ENCODE measurements at places on chromosomes 5 and 9.
A peak's percentile ranks its signal among the peaks of the same experiment; 100 is the strongest.

GRCh38 chr5:149265597-149265996 lies 6.1 kb upstream of the AFAP1L1 start:
- DNase-seq: no peak

- DNase-seq: no peak
Observed at GRCh38 chr5:52334367-52334766, 453.3 kb upstream of the ITGA1 start.

GRCh38 chr5:33933723-33934169 lies 2.4 kb upstream of the RXFP3 start:
- no peak for DNase-seq

- no peak for DNase-seq
Observed at GRCh38 chr9:117665601-117666385, 38.4 kb upstream of the TLR4 start.

GRCh38 chr9:135587658-135588057 lies 26.1 kb downstream of the PAEP start:
- DNase-seq: no peak

GRCh38 chr9:137757613-137758029 lies 120.0 kb upstream of the CACNA1B start:
- DNase-seq: no peak

DNA sequence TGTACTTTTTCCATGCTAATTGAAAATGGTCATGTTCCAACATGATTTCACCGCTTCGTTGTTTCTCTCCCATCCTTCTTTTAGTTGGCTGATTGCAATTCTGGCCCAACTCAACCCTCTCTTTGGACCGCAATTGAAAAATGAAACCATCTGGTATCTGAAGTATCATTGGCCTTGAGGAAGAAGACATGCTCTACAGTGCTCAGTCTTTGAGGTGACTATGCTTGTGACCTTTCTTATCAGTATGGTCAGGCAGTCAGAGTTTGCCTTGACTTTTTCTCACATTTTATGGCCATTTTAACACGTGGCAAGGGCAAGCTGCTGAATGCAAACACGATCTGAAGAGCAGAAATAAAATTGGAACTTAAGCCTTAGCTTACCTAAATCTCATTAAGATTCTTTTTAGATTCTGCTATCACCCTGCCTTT lies 36.0 kb upstream of the CREBRF start:
- DNase-seq: no peak

GRCh38 chr5:14189680-14190079 lies 46.5 kb downstream of the TRIO start:
- DNase-seq: no peak

DNA sequence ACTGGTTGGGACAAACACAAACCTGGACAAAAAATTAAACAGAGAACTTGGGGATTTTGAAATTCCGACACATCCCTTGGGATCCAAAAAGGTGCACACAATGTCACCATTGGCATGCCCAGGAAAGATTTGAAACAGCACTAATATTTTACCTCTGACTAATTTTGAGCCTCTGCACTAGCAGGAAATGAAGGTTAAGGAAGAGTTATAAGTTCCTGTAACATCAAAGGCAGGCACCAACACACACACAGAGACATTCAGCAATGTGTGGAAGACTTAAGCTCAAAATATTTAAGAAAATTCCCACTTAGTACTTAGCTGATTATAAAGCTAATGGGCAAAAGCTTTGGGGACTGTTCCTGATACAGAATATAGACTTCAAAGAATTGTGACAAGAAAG lies 247.0 kb downstream of the CDH9 start:
- DNase-seq: no peak

DNA sequence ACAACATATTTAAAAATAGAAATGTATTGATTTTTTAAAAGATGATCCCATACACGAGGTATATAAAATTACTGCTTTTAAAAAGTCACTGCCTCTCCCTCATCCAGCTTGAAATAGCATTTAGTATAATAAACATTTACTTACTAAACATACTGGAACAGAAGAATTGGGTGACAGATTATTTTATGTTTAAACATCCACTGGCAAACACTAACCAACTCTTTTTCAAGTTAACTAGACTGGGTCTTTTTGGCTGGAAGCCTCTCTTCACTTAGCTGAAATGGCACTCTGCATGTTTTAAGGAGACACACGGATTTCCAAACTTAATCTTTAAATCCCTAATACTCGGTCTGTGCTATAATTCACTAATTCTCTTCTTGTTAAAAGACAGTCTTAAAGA lies 19.0 kb downstream of the CTXN3 start:
- DNase-seq: no peak

DNA sequence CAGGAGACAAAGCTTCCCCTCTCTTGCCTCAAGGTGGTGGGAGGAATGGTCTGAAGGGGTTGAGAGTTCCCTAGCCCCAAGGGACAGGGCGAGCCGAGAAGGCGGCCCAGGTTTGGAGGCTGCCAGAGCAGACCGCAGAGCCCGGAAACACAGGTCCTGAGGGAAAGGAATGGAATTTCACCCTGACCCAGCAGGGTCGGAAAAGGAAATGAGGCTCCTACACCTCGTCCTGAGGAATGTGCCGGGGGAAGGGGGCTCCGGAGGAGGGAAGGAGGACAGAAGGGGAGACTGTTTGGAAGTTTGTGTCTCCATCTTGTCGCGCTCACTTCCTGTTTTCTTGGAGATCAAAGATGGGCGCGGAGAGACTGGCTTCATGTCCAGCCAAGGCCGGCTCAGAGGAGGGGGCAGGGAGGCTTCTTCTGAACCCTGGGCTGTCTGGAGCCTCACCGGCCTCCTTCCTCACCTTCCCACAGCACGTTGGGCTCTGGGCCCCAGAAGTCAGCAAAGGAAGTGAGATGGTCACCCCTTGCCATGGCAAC lies 9.6 kb downstream of the ENG start:
- DNase-seq: no peak

- DNase-seq: no peak
Observed at GRCh38 chr5:118967059-118967508, 21.3 kb downstream of the DTWD2 start.

DNA sequence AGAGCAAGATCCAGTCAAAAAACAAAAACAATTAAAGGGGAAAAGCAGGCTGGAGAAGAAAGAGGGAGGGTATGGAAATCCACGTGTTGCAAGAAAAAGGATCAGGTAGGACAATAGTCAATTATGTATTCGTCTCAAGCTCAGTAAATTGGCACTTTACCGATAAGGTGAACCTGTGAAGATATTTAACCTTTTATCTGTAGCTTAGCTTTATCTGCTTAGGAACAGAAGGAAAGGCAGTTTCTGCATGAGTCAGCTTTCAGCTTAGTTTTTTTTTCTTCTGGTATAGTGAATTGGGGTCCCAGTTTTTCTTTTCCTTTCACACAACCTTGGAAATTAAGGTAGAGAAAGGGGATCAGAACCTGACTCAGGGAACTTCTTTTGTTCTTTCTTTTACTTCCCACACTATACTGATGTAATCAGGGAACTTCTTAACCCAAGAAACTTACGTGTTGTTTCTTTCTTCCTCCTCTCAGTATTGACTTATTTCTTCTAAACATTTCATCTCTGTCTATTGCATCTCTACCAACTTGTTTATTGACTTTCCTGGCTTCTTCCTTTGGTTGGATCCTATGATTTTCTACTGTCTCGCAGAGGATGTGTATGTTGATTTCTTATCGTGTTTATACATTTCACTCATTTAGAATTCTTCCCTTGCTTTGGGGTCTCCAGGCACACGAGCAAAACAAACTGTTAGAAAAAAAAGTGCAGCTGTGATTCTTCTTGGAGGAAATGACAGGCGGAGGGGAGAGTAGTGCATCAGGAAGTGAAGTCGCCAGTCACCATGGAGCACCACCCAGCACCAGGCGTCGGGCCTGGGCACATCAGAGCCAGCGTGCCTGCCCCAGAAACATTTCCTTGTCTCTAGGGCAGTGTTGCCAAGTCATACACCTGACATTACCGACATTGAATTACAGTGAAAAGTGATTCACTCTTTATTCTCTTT lies 123.0 kb upstream of the LHFPL2 start:
- DNase-seq: peak; percentile 55

- DNase-seq: no peak
Observed at GRCh38 chr9:125841444-125841843, 94.3 kb downstream of the PBX3 start.

- no peak for DNase-seq
Observed at GRCh38 chr5:153552886-153553285, 62.4 kb downstream of the GRIA1 start.

GRCh38 chr5:154483654-154484392 lies 5.8 kb upstream of the HAND1 start:
- no peak for DNase-seq

DNA sequence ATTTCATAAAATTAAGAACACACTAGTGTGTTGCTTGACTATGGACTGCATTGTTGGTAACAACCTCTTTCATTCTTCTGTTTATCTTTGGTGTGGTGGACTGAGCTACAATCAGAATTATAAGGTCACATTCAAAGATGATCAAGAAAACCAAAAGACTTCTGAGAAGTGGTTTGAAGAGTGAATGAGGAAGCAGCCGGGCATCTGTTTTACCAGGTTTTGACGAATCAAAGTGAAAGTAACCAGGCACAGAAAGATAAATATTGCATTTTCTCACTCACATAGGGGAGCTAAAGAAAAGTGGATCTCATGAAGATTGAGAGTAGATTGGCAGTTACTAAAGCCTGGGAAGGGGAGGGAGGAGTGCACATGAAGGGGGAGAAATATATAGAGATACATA lies 589.1 kb downstream of the ZNF608 start:
- no peak for DNase-seq

DNA sequence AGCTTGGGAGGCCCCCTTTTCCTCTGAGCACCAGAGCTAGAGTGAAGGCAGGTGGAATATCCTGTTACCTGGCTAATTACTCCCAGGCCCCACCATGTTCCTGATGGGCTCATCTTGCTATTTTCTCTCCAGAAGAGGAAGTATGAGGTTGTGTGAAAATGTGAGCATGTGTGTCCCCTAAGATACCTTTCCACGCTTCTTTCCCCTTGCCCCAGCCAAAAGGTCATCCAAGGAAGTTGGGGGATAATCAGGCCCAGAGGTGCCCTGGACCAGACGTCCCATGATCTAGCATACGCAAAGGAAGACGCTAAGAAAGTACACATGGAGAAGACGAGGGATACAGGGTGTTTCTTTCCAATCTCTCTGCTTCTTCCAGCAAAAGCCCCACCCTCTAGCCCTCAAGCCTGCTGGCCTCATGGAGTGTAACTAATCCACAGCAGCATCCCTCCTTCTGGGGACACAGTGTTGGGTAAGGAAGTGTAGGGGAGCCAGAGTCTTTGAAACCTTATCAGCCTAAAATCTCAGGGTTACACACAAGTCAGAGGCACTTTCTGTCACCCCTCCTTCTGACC lies 115.3 kb downstream of the SLC1A3 start:
- DNase-seq: no peak

GRCh38 chr9:124471761-124472160 lies 21.5 kb downstream of the ADGRD2 start:
- DNase-seq: no peak

DNA sequence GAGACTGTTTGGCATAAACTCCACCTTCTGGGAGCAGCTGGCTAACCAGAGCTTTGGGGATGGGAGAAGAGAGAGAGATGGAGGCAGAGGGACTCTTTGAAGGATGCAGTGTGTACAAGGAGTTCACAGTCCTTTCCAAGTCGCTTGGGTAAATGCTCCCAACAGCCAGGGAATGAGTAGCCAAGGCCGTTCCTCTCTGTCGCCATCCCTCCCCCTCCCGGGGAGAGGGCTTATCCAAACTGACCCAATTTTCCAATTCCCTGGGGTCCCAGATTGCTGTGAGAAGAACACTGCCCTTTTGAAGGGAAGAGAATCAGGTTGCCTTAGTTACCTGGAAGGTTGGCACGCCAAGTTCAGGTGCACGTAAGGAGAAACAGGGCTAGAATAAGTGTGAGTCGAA lies 7.9 kb downstream of the WWC1 start:
- DNase-seq: no peak

- no peak for DNase-seq
Observed at GRCh38 chr5:74630453-74631066, 10.0 kb downstream of the ENC1 start.

GRCh38 chr5:66680804-66681203 lies 84.6 kb downstream of the MAST4 start:
- DNase-seq: no peak

- DNase-seq: no peak
Observed at GRCh38 chr9:120358877-120359276, 221.1 kb downstream of the CDK5RAP2 start.

- no peak for DNase-seq
Observed at GRCh38 chr5:78320401-78320800, 25.9 kb upstream of the AP3B1 start.

GRCh38 chr5:155053501-155053900 lies 39.9 kb downstream of the KIF4B start:
- no peak for DNase-seq

DNA sequence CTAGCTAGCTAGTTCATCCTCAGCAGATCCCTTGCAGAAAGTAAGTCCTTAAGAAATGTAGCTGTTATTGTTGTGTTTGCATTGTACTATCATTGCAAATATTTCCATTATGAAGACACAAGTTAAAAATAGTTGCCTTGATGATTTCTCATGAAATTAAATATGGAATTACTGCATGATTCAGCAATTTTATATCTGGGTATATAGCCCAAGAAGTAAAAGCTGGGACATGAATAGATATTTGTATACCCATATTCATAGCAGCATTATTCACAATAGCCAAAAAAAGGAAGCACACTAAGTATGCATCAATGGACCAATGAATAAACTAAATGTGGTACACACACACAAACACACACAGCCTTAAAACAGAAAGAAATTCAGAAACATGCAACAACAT lies 6.8 kb downstream of the IFNB1 start:
- DNase-seq: no peak

DNA sequence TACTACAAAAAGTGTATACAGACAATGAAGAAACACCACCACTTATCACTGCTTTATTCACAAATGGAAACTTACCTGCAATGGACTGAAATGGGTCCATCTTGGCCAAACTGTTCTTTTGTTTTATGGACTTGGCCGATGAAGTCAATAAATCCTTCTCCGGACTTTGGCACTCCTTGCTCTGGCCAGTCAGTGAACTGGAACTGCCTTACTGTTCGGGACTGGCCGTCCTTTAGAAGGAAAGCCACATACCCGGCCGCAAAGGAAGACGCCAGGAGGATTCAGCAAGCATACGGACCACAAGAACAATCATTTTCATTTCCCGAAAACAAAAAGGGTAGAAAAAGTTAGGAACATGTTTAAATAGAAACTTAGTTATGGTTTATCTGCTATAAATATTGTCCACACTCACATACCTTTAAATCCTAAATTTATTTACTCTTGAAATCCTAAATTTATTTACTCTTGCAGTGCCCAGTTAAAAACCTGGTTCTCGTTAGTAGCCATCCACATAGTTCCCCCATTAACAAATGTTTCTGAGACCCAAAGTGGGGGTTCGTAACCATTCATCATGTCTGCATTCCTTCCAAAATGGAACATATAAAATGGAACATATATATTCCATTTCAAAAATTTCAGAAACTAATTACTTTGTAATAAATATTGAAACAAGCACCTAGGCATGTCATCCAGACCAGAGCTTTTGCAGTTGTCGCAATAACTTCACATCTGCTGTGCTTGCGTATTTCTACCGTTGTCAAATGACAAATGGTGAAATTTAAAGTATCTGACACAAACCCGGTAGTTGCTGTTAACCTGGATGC lies 532.1 kb upstream of the DMAC1 start:
- no peak for DNase-seq

Data from right atrium auricular region (tissue), 2 donors.